ENCODE measurements at places on chromosomes 7 and 10.

DNA sequence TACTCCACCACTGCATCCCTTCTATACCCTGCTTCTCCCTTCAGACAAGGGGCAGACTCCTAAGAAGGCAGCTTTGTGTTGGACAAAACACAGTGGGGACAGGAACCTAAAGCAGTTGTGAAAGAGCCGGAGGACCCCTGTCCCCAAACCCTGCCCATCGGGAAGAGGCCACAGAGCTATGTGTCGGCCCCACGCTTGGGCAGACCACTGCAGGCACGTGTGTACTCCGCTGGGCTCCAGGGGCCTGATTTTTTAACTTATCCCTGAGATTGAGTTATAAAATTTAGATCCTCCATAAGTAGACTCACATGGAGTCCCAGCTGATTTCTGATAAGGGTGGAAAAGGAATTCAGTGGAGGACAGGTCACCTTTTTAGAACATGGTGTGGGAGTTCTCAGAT lies 310.5 kb downstream of the ADARB2 start:
- DNase-seq, result no peak

DNA sequence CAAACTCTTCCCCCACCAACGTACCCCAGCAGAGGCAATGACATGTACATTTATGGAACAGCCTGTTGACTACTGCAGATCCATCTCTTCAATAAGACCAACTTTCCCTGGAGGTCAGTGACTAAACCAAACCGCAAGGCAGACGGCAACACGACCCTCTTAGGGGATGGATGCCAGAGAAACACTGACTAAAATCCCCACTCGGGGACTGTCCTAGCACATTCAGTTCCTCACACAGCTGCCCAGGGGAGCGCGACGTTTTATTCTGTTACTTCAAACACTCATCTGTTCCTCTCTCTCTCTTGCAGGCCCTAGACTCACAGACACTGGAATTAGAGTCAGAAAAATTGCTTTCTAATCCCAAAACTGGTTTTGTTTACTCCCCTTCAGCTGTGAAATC lies 146.5 kb upstream of the PRSS1 start:
- DNase-seq, result no peak

DNA sequence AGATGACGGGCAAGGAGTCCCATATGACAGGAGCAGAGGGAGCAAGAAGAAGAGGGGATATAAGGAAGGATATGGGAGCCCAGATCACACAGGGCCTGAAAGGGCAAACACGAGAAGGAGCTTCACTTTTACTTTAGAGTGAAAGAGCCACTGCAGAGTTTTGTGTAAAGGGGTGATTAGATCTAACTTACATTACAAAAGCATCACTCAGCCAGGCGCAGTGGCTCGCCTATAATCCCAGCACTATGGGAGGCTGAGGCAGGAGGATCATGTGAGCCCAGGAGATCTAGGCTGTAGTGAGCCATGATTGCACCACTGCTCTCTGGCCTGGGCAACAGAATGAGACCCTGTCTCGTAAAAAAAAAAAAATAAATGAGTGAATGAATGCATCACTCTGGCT lies 91.1 kb downstream of the MPP7 start:
- DNase-seq, result no peak

GRCh38 chr7:29247224-29247962 lies 52.8 kb downstream of the CHN2 start:
- DNase-seq, result no peak

DNA sequence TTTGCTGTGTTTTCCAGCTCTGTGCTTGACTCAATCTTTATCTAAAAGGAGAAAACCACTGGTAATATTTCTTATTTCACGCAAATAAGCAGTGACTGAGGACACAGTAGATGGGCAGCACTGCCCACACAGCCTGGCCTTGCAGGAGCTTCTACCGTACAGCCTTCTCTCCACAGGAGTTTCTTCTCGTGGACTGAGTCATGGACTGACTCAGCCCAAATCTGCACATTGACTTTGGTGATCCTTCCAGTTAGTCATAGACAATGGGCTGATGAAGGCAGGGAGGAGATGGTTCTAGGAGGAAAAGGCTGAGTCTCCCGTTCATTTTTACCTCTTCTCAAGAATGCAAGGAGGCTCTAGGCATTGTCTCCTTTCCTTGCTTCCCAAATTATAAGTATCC lies 200.7 kb downstream of the RAPGEF5 start:
- peak; percentile 37 for DNase-seq

DNA sequence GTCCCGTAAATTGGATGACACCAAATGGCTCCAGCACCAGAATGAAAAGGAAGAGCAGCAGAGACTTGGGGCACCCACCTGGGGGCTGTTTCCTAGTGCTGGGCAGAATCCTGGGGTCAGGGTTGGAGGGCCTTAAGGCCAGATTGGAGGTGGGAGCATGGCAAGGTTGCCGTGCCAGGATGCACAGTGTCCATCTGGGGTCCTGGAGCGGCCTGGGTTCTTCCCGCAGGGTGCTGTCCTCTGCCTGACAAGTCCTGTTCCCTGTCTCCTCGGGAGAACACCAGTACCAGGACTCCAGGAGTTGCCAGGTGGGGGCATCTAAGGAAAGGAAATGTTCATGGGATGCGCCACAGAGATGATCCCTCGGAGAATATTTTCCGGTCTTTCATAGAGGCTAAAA lies 42.8 kb downstream of the MGMT start:
- DNase-seq, result no peak

- no peak for DNase-seq
Observed at GRCh38 chr7:126449611-126450268, 803.0 kb downstream of the GRM8 start.

DNA sequence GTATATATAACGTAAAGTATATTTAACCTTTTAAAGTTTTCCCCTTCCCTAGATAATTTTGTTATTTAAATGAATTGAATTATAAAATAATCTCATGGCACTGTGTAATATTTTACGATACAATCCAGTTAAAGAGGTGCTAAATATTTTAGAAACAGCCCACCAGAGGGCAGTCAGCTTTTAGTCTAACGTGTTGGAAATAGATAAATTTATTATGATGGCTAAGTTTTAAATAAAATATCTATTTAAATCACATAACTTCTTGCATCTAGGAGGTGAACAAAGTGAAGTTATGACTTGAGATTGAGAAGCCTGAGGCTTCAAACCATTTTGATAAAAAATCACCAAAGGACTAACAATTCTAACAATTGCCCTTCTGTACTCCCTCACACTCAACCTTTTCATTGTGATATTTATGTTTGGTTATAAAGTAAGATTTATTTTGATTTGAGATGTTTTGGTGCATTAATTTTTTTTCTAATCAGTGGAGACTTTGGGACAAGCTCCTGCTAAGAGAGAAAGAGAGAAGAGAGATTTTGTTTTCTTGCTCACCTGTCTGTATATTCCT lies 171.5 kb upstream of the SP4 start:
- DNase-seq, result no peak

- DNase-seq, result no peak
Observed at GRCh38 chr10:99431190-99431760, 851 bp upstream of the GOT1 start.

- DNase-seq, result no peak
Observed at GRCh38 chr7:84790882-84791281, 396.0 kb downstream of the SEMA3D start.

- DNase-seq, result no peak
Observed at GRCh38 chr10:98354491-98354890, 60.5 kb downstream of the PYROXD2 start.

GRCh38 chr10:83605783-83606630 lies 533.3 kb upstream of the GHITM start:
- DNase-seq, result no peak

DNA sequence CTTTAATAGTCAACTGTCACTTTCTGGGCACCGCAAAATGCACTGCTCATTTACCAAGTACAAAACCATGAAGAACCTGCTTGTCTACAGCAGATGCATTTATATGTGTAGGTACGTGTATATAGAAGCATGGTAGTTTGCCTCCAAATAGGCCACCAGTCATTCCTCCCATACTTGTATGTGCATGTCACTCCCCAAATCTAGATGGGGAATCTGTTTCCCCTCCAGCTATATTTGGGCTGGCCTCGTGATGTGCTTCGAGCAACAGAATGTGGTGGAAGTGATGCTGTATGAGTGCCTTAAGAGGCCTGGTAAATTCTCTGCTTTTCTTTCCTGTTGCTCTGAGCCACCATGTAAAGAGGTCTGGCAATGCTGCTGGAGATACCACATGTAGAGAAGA lies 47.1 kb downstream of the PSMC2 start:
- DNase-seq, result no peak

DNA sequence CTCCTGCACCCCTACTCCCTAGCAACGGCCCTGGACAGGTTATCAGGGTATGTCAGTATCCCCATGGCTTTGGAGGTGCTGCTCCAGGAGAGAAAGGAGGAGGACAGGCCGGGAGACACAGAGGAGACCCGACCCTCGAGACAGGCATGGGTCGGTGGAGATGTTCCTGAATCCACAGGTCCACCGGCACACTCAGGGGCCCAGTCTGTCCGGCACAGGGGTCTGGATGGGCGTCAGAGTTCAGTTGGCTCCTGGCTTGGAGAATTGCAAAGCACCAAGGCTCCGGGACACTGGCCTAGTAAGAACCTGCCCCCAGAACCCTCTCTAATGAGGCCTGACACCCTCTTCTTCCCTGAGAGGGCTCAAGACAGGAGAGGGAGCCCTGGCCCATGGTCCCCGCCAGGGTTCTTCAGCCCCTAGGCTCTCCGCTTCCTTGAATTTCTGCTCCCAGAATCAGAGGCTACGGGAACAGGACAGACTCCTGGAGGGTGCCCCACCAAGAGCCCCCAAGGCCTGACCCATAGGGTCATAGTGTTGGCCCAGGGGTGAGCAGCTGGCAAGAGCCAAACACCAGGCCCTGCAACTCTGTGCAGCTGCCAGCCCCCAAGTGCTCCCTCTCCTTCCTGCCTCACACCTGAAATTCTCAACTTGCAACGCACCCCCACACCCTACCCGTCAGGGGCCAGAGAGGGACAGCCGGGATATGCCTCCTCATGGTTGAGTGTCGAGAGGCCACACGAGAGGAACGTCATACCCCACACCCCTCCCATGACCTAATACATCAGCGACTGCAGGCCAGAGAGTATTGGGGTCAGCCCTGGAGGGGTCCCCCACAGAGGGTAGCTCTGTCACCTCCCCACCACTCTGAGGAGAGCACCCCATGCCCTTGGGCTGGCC lies 5.5 kb upstream of the IRF5 start:
- DNase-seq, result no peak

DNA sequence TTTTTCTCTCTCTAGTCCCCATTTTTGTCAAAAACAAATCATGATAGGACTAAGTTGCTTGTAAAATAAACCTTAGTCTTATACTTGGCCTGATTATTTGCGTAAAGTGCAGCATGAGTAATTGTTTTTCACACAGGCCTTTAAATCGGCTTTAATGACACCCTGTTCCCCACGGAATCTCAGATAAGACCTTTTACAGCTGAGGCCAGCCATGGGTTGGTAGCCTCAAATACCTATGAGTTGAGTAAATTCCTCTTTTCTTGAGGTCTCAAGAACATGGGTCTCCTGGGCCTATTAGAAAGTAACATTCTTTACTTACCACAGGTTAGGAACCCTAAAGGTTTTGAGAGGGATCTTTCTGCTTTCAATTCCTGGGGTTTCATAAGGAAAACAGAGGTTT lies 761.0 kb upstream of the PHF14 start:
- DNase-seq, result no peak

DNA sequence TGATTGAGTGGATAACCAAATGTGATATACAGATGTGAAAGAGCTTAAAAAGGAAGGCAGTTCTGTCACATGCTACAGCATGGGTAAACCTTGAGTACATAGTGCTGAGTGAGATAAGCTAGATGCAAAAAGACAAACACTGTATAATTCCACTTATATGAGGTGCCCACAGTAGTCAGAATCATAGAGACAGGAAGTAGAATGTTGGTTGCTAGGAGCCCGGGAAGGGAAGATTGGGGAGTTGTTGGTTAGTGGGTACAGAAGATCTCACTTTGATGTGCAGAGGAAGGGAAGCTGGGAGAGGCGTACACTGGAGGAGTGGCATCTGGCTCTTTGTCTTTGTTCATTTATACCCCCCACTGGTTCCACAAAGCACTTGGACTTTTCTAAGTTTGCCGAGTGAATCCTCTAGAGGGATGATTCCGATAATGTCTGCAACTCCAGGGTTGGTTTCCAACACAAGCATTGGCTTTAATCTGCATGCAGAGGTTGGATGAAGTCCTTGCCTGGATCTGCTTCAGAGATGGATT lies 39.5 kb downstream of the TSPAN14 start:
- no peak for DNase-seq

GRCh38 chr7:72161534-72161933 lies 250.6 kb downstream of the CALN1 start:
- no peak for DNase-seq

DNA sequence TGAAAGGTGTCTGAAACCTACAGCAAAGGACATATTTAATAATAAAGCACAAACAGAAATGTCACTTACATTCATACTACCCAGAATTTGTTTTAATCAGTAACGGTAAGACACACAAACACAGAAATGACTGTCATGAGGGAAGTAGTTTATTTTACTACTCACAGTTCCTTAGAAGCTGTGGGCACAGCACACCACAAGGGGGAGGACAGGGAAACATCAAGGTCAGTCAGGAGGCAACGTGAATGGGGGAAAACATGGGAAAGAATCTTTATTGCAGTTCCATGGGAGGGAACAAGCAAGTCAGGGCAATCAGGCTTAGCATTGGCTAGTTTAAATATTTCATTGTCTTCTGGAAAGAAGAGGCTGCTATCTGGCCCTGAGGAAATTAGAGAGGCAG lies 123.8 kb upstream of the PDSS1 start:
- no peak for DNase-seq

DNA sequence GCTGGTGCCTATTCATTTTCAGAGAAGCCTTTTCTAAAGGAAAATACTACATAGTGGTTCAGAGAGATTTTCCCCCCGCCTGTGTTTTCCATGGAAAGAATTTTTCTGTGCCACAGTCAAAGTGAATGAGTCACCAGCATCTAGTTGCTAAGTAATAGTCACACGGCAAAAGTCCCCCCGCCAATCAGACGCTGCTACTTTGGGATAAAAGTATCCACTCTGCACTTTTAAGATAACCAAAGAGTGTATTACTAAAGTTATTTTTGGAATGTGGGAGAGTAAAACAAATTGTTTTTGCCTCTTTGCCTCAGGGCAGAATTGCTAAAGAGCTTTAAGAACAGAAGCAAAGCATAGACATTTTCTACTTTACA lies 23.5 kb downstream of the ABLIM1 start:
- peak; percentile 76 for DNase-seq

DNA sequence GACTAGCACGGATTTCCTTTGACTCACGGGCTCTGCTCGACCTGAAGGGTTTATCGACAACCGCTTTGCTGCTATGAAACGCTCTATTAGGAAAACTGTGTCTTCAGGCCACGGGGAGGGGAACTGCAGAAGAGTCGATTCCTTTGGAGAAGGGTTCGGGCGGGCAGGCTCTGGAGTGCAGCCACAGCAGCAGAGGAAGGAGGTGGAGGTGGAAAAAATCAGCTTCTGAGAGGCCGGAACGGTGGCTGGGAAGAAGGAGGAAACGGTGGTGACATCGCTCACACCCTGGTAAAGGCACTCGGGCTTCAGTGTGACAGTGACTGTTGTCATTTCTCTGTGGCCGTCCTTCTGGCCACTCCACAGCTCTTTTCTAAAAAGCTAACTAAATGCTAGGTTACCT lies 64.6 kb upstream of the MGMT start:
- no peak for DNase-seq

- DNase-seq, result no peak
Observed at GRCh38 chr7:41830271-41830670, 127.4 kb upstream of the INHBA start.

- no peak for DNase-seq
Observed at GRCh38 chr10:103720964-103721335, 134.4 kb downstream of the SH3PXD2A start.
